ENCODE measurements at places on chromosomes 5 and 9.

DNA sequence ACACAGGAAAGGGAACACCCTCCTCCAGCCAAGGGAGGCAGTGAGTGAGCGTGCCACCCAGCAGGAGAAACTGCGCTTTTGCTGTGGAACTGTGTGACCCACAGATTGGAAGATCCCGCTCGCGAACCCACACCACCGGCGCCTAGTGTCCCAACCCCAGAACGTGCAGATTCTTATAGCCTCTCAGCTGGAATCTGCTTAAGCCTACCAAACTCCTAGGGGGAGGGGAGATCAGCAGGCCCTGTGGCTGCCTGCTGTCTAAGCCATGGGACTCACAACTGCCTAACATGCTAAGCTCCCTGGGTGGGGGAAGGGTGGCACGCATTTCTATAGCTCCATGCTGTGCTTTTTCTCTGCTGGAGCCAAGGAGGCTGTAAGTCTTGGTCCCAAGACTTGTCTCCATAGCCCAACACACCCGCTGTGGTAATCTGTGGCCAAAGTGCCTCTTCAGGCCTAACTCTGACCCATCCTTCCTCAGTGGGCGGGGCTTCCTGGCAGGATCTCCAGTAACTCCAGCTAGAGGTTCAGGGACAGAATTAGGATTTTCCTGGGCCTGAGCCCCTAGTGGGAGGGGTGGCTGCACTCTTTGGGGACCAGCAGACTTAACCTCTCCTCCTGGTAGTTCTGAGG lies 485.0 kb downstream of the TAF11L14 start:
- DNase-seq: no peak

GRCh38 chr5:162248107-162248713 lies 180.6 kb downstream of the GABRG2 start:
- DNase-seq: no peak

DNA sequence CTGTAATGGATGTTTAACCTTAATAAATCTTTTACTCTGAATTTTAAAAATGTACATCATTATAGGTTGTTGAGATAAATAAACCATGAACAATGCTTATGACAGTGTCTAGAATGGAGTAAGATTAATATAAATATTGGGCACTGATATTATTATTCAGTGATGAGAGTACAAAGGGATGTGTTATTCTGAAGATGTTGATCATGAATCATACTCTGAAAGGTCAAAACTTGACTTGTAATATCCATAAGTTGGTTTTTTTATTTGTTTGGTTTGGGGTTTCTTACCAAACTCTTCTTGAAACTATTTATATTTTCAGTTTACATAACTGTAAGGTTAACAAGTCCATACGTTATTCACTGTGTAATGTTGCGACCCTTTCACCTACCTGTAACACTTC lies 163.2 kb downstream of the MPDZ start:
- DNase-seq: no peak

- no peak for DNase-seq
Measured at GRCh38 chr9:137423514-137424291, 510 bp downstream of the NOXA1 start.

- peak; percentile 2 for DNase-seq
Measured at GRCh38 chr9:89247431-89248353, 63.3 kb upstream of the CKS2 start.

DNA sequence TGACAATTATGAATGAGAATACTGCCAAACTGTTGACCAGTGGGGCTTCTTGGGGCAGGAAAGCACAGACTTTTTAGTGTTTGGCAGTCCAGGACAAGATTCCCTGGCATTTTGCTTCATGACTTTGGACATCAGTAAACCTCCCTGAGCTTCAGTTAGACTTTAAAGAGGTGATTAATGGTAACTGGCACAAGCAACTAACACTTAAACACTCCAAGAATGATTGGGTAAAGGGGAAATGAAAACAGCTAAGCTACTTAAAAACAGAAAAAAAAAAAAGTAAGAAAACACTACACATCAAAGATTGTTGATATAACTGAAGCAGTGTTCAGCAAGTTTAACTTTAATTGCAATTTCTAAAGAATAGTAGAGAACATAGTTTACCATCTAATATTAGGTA lies 13.4 kb downstream of the PAIP1 start:
- no peak for DNase-seq

DNA sequence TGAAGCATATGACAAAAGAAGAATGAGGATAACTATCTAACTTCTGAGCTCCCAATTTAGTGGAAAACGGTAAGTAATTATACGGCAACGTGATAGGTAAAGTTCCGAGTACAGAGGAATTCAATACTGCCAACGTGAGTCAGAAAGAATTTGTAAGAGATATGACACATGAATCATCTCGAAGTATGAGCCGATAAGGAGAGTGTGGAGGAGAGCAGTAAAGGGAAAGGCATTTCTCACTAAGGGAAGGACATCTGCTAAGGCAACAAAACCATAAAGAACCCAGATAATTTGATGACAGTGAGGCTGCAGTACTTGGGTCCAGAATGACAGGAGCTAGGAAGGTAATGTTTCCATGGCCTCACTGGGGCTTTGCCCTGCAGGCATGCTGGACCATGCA lies 11.0 kb downstream of the MPDZ start:
- DNase-seq: peak; percentile 33

DNA sequence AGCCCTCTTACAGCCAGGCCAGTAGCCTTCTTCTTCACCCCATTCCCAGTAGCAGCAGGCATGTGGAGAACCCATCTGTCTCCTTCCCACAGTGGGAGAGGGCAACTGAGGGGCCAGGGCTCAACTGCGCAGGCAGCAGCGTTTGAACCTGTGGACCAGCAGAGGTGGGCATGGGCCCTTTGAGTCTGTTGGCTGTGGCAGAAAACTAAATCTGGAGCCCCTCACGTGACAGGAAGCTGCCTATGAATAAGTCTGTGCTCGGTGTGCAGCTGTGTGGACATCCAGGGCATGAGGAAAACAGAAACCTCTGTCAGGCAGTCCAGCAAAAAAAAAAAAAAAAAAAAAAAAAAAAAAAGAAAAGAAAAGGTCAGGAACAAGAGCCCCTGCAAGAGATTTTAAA lies 189.2 kb upstream of the NR3C1 start:
- DNase-seq: no peak

- DNase-seq: no peak
Measured at GRCh38 chr5:110884005-110884404, 145.2 kb downstream of the SLC25A46 start.

GRCh38 chr5:175695161-175696126 lies 37.6 kb downstream of the HRH2 start:
- no peak for DNase-seq

GRCh38 chr9:110099236-110100095 lies 108.5 kb downstream of the C9orf152 start:
- peak; percentile 77 for DNase-seq

GRCh38 chr9:81182431-81182830 lies 506.9 kb downstream of the TLE1 start:
- DNase-seq: peak; percentile 78

GRCh38 chr9:34037626-34038025 lies 11.1 kb downstream of the UBAP2 start:
- no peak for DNase-seq

DNA sequence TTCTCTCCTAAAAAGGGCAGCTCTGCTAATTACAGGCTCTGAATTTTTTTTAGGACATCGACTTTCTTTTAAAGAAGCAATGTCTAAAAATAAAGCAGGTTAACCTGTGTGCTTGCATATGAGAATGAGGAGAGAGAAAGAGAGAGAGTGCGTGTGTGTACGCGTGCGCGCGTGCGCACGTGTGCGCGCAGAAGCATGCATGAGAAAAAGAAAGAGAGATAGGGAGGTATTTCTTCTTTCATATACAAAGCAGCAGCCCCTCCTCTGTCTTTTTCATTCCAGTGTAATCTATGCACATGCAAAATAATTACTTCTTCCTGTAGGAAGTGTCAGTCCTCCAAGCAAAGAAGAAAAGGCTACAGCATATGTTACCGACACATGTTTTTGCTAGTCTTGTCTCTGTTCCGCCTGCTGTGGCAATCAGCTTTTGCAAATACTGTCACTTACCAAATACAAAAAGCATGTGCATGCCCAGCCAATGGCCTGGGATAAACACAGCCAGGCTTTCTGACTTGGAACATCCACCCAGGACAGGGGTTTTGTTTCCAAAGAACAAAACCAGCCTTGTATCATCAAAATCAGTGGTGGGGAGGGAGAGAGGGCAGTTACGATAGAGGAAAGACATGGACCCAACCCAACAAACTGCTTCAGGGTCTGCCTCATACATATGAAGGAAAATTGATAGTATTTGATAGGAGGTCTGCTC lies 252.3 kb upstream of the SLC24A2 start:
- DNase-seq: no peak

GRCh38 chr5:53008751-53009150 lies 19.6 kb downstream of the ITGA2 start:
- DNase-seq: peak; percentile 53

DNA sequence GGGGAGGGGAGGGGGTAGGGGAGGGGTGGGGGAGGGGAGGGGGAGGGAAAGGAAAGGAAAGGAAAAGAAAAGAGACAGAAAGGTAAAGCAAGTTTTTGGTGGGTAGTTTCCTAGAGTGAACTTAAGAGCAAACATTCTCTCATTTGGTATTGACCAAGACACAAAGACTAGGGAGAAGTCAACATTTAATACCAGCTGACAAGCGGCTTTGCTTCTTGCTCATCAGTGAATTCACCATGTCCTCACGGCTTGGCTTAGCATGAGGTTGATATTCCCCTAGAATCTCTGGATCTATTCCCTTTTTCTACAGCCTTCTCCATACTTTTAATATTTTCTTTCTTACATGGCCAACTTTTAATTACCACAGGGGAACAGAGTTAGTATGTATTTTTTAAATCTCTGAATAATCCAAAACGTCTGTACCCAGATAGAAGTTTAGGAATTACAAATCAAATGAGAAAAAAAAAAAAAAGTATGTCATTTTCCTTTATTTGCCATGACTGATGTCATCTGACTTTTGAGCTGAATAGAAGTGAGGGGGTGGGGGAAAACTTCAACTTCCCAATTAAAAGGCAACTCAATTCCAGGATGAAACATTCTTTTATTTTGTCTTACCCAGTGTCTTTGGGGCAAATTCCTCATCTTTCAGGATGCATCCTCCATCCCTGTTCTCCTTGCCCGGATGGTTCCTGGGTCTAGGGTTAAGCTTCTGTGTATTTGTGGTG lies 40.1 kb upstream of the GLIS3 start:
- no peak for DNase-seq

GRCh38 chr9:79658926-79659325 lies 87.2 kb downstream of the TLE4 start:
- no peak for DNase-seq

GRCh38 chr9:31996331-31996730 lies 388.1 kb upstream of the ACO1 start:
- no peak for DNase-seq

GRCh38 chr9:100370064-100370723 lies 17.5 kb upstream of the TEX10 start:
- DNase-seq: no peak

DNA sequence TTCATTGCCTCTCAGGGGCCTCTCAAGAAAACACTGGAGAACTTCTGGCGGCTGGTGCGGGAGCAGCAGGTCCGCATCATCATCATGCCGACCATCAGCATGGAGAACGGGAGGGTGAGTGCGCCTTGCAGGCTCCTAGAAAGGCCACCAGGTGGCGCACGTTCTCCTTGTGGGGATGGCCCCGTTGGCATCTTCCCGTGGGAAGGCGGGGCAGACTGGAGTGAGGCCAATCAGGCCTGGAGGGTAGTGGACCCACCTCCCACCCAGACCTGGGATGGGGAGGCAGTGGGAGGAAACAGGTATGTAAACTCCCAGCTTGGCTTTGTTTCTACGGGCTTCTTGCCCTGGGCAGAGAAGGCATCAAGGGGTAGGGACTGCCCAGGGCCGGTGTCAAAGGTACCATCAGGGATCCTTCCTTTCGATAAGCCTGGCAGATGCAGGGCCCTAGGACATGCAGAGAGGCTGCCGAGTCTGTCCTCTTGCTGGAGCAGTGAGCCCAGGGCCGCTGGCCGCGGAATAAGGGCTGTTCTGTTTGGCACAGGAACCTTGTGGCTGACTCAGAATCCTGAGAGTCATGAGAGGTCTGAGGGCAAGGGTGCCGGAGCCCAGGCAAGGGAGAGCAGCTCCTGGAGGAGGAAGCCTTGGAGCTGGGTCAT lies 18.9 kb upstream of the SPTLC1 start:
- peak; percentile 78 for DNase-seq

GRCh38 chr5:159975462-159976019 lies 33.4 kb upstream of the TTC1 start:
- DNase-seq: peak; percentile 98

DNA sequence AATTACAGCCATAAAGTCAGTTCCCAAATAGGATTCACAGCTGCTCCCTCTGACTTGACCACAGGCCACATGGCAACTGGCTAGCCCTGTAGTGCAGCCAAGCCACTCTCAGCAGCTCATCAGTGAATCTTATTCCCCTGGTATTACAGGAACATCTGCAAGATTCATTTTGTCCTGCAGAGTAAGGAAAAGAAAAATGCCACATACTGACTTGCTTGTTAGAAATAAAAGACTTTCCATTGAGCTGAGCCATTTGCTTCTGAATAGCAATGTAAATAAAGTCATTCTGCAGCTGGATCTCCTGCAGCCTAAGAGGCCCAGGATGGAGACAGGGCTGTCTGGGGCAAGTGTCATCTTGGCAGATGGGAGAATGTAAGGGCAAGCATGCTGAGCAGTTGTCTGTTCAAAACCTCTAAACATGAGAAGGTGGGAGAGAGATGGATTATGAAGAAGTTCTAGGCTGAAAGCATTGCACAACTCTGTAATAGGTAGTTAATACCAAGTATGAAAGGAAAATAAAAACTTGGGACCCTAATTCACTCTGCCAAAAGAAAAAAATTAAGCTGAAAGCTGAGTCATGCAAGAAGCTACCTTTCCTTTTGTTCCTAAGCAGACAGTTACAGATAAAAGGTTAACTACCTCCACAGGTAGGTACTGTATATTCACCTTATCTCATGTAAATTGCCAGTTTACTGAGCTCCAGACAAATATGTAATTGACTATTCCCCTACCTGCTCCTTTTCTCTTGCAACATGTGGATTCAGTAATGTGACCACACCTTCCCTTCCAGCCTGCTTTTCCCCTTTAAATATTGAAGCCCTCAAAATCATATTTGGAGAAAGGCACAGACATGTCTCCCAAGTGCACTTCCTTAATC lies 244.4 kb upstream of the RAI14 start:
- peak; percentile 74 for DNase-seq

- peak; percentile 45 for DNase-seq
Measured at GRCh38 chr5:133735346-133735745, 123.0 kb upstream of the FSTL4 start.

Data from astrocyte of the spinal cord (primary cell).